ENCODE measurements at places on chromosomes 2 and 18. TPM values are rescaled to one million over a fixed set of nuclear protein-coding genes. Genes with fewer than 3 reads are reported as not detected.

DNA sequence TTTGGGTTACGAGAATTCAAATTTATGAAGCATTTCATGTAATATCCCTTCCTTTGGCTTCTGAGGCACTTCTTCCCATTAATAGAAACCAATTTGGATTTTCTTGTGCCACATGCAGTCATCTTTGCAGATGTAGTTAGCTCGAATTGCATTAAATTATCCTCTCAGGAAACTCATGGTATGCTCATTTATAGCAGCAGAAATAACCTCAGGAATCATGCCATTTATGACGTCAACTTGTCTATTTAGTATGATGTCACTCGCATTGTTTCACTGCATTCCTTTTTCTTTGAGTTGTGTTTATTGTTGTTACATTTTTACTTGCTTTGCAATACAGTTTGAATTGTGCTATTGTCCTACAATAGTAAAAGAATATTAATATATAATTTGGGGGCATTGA, 163.8 kb downstream of the RBM43 start:
- no peak overlapping the region for H3K27ac ChIP-seq
- peaks cover 4% of the 10 kb centered on the region for H3K4me1 ChIP-seq
- H3K27me3 ChIP-seq: no peaks in the 10 kb centered on the region
- H3K36me3 ChIP-seq: no peaks in the 10 kb centered on the region

The IL1R1 gene
- 2.4 TPM for total RNA-seq

DNA sequence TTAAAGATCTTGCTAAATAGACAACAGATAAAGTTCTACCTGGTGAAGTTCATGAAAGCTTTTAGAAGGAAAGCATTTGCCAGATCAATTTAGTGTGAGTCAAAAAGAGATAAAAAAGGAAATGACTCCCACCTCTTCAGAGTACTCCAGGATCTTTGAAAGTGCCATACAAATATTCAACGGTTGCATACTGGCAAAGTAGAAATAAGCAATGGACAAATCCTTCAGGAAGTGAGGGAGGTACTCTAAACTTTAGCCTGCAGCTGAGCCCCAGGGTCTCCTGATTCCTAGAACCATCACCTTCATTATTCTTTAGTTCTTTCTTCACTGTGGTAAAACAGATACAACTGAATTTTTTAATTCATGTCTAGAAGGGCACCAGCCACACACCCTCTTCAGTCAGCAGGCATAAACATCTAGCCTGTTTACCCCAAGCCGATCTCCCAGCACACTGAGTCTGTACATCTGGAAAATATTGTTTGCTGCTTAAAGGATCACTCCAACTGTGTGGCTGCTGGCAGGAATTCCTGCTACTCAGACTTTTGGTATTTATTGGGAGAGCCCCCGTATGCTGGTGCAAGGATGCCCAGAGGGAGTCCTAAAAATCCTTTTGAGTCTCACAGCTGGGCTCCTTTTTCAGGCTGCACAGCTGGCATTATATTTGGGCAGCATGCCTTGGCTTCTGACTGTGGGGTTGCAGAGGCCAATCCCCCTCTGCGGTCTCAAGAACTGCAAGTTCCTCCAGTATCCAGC, 72.3 kb upstream of the SESTD1 start:
- no peaks in the 10 kb centered on the region for H3K36me3 ChIP-seq
- H3K27me3 ChIP-seq: no peaks in the 10 kb centered on the region
- H3K4me1 ChIP-seq: peaks cover 5% of the 10 kb centered on the region
- no peak overlapping the region for H3K4me3 ChIP-seq
- peak; percentile 47 for DNase-seq

GRCh38 chr2:220356076-220356475, 728.6 kb downstream of the SLC4A3 start:
- H3K4me1 ChIP-seq: no peaks in the 10 kb centered on the region
- H3K4me3 ChIP-seq: no peak overlapping the region
- H3K27ac ChIP-seq: no peak overlapping the region
- no peaks in the 10 kb centered on the region for H3K27me3 ChIP-seq
- DNase-seq: no peak

The ADRA2B gene
- total RNA-seq: 2.3 TPM

- no peak for DNase-seq
- H3K27ac ChIP-seq: no peak overlapping the region
- no peaks in the 10 kb centered on the region for H3K36me3 ChIP-seq
- no peaks in the 10 kb centered on the region for H3K4me1 ChIP-seq
These were observed 137.0 kb downstream of the UBE2E3 start for GRCh38 chr2:181117206-181117925.

GRCh38 chr2:170554278-170554955, 160.7 kb upstream of the SP5 start:
- H3K4me3 ChIP-seq: no peak overlapping the region
- no peaks in the 10 kb centered on the region for H3K4me1 ChIP-seq
- H3K27ac ChIP-seq: no peak overlapping the region
- H3K36me3 ChIP-seq: no peaks in the 10 kb centered on the region
- no peaks in the 10 kb centered on the region for H3K27me3 ChIP-seq

GRCh38 chr18:63346031-63346430, 21.0 kb downstream of the KDSR start:
- H3K36me3 ChIP-seq: peaks cover 71% of the 10 kb centered on the region
- H3K27ac ChIP-seq: no peak overlapping the region
- no peak for DNase-seq
- no peak overlapping the region for H3K4me3 ChIP-seq
- no peaks in the 10 kb centered on the region for H3K4me1 ChIP-seq

The PHOSPHO2 gene
- total RNA-seq: 6.3 TPM

DNA sequence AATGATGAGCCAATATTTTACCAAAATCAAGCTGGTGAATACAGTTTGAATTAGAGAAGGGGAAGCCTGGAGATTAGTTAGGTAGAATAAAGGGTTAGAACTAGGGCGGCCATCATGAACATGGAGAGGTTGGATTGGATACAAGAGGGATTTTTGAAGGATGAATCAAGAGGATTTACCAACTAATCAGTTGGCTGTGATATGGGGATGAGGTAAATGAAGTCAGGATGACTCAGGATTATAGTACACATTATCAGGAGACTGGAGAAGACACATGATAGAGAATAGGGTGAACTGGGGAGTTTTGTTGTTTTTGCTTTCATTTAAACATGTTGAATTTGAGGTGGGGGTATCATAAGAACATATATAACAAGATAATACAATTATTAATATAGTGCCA, 73.8 kb upstream of the PROKR1 start:
- no peaks in the 10 kb centered on the region for H3K27me3 ChIP-seq
- H3K36me3 ChIP-seq: no peaks in the 10 kb centered on the region
- DNase-seq: no peak
- H3K4me1 ChIP-seq: no peaks in the 10 kb centered on the region

DNA sequence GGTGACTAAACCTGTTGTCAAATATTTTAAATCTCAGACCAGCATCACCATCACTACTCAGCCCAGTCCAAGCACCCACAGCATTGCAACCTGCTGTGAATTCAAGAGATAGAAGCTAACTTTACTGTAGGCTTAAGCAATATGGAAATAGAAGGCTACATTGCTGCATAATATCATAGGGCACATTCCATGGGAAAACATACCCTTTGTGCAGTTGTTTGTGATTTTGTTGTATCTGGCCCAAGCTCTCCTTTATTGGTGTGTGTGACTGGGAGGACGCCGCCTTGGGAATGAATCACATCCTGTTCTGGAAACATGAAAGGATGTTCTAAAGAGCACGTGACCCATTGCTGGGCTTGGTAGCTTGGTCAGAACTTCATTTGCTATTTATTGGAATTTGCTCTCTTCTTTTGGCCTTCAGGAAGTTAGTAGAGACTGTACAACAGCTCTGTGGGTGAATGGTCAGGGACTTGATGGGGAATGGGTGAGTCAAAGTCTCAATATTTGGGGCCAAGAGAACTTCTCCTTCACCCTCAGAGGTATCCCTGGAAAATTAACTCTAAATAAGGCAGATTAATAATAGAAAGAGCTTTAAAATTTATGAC, 106.8 kb upstream of the SERPINE2 start:
- no peaks in the 10 kb centered on the region for H3K36me3 ChIP-seq
- H3K4me3 ChIP-seq: peak overlapping the region; percentile 3
- peaks cover 15% of the 10 kb centered on the region for H3K4me1 ChIP-seq
- no peaks in the 10 kb centered on the region for H3K27me3 ChIP-seq

GRCh38 chr2:79916285-79916684, 388.3 kb downstream of the LRRTM1 start:
- DNase-seq: no peak
- H3K4me1 ChIP-seq: peaks cover 6% of the 10 kb centered on the region
- no peak overlapping the region for H3K27ac ChIP-seq

GRCh38 chr2:213545481-213545880, 261.2 kb downstream of the SPAG16 start:
- no peak overlapping the region for H3K27ac ChIP-seq
- H3K4me3 ChIP-seq: no peak overlapping the region
- DNase-seq: no peak
- no peaks in the 10 kb centered on the region for H3K4me1 ChIP-seq
- no peaks in the 10 kb centered on the region for H3K36me3 ChIP-seq

- no peak overlapping the region for H3K27ac ChIP-seq
- no peak for DNase-seq
- no peaks in the 10 kb centered on the region for H3K36me3 ChIP-seq
- H3K4me1 ChIP-seq: no peaks in the 10 kb centered on the region
- no peak overlapping the region for H3K4me3 ChIP-seq
These were observed 151.7 kb upstream of the ASB18 start for GRCh38 chr2:236415684-236416444.

- no peaks in the 10 kb centered on the region for H3K4me1 ChIP-seq
- H3K27ac ChIP-seq: no peak overlapping the region
- no peak overlapping the region for H3K4me3 ChIP-seq
- no peaks in the 10 kb centered on the region for H3K27me3 ChIP-seq
These were observed 65.4 kb downstream of the REV1 start for GRCh38 chr2:99424371-99424770.

DNA sequence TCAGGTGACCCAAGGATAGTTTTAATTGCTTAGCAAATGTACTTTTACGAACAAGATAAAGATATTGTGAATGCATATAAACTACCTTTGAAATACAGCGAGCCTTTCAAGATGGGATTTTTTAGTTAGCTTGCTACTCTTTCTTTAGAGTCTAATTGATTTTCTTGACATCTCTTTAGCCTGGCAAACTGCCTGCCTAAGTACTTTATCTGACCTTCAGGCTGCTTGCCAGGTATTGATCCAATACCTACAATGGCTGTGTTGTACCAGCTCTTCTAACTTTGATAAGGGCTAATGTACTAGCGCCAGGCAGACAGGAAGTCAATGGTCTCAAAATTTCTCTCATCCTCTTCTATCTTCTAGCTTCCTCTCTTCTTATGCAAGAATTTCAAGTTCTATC, 414.4 kb upstream of the ACVR2A start:
- H3K27ac ChIP-seq: no peak overlapping the region
- H3K4me3 ChIP-seq: no peak overlapping the region
- DNase-seq: no peak
- H3K27me3 ChIP-seq: no peaks in the 10 kb centered on the region

DNA sequence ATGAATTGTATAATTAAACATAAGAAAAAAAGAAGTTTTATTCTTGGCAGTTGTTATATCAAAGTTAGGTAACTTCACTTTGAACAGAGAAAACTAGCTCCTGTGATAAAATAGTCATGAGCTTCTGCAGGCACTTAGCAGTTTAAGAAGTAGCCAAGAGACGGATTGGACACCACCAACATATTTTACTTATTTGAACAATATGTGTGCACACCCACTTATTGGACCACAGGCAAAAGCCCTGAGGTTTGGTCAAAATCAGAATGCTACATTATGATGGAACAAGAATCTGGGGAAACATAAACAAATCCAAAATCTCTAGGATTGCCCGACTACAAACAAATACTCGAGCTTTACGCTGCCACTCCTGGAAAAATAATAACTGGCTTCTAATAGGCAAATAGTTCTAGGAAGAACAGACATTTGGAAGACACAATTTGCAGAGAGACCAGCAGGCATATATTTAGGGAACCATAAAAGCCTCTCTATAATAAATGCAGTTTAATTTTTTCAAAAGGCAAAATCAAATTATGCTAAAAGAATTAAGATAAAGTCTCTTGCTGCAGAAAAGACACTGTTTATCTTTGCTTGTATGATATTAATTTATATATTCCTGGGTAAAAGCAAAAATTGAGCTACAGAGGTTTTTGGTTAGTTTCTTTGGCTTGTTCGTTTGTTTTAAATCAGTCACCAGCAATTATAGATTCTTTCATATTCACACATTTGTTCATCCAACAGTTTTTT, 117.9 kb downstream of the CDC42EP3 start:
- no peak overlapping the region for H3K27ac ChIP-seq
- DNase-seq: no peak
- H3K36me3 ChIP-seq: no peaks in the 10 kb centered on the region
- H3K4me3 ChIP-seq: no peak overlapping the region

DNA sequence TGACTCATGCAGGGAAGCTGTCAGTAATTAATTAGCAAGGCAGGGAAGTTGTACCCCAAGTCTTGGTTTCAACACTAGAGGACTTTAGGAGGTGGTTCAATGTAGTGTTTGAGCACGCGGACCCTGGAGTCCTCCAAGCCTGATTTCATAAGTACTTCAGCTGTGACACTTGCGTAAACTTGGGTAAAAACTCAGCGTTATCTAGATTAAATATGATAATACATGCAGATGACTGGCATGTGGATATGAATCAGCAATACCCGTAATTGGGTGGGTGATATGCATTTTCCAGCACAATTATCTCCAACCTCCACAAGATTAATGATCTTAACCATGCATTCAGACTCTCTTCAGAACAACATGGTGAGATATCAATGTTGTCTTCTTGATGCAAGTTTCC, 5.2 kb downstream of the UGT1A7 start:
- DNase-seq: no peak
- no peaks in the 10 kb centered on the region for H3K27me3 ChIP-seq
- no peaks in the 10 kb centered on the region for H3K36me3 ChIP-seq
- no peak overlapping the region for H3K27ac ChIP-seq

DNA sequence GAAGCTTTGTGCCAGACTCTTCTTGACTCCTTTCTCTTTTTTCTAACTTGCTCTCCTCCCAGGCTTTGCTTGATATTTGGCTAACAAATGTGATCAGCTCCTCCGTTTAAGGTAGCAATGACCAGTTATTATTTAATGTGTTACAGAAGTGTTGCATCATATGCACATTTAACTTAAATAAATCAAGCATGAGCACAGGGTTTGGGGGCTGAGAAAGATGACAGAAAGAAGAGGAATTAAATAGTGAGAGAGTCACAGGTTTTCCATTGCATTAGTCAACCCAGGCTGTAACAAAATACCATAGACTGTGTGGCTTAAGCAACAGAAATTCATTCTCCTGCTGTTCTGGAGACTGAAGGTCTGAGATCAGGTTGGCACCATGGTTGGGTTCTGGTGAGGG, 343.8 kb downstream of the RPRM start:
- no peaks in the 10 kb centered on the region for H3K27me3 ChIP-seq
- DNase-seq: no peak
- no peaks in the 10 kb centered on the region for H3K4me1 ChIP-seq

GRCh38 chr18:70423120-70423519, 134.3 kb downstream of the SOCS6 start:
- no peak overlapping the region for H3K4me3 ChIP-seq
- DNase-seq: no peak
- H3K27me3 ChIP-seq: no peaks in the 10 kb centered on the region
- peaks cover 22% of the 10 kb centered on the region for H3K4me1 ChIP-seq
- H3K27ac ChIP-seq: no peak overlapping the region

- no peak for DNase-seq
- H3K36me3 ChIP-seq: no peaks in the 10 kb centered on the region
- no peaks in the 10 kb centered on the region for H3K27me3 ChIP-seq
- no peak overlapping the region for H3K27ac ChIP-seq
- no peaks in the 10 kb centered on the region for H3K4me1 ChIP-seq
These were observed 3.3 kb upstream of the ORC2 start for GRCh38 chr2:200966770-200967169.

- H3K36me3 ChIP-seq: no peaks in the 10 kb centered on the region
- H3K27ac ChIP-seq: no peak overlapping the region
- H3K4me3 ChIP-seq: no peak overlapping the region
- no peaks in the 10 kb centered on the region for H3K27me3 ChIP-seq
- H3K4me1 ChIP-seq: no peaks in the 10 kb centered on the region
These were observed 102.0 kb upstream of the PIEZO2 start for GRCh38 chr18:11251229-11251890.

The SULT1C2 gene
- 1.00 TPM for total RNA-seq
